ENCODE measurements at places on chromosomes 2 and 18. TPM values are rescaled to one million over a fixed set of nuclear protein-coding genes. Genes with fewer than 3 reads are reported as not detected.

GRCh38 chr2:15734674-15735483, 143.2 kb downstream of the DDX1 start:
- H3K27me3 ChIP-seq = no peaks in the 10 kb centered on the region
- no peaks in the 10 kb centered on the region for H3K36me3 ChIP-seq
- no peak for DNase-seq
- peaks cover 28% of the 10 kb centered on the region for H3K4me1 ChIP-seq

DNA sequence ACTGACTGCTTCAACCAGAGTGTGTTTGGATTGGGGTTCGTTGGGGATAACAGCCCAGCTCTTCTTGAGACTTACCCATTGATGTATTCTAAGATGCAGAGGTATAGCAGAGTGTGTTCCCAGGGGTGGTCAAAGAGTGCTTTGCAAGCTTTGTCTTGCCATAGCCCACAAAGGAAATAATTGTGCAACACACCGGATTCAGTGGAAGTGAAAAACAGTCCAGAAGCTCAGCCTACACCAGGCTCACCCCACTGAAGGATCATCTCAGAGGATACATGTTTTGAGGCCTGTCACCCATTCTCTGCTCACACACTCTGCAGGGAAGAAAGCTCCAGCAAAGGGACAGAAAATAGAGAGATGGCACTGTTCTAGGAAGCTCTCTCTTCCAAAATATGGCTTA, 9.6 kb downstream of the CACNB4 start:
- H3K36me3 ChIP-seq = no peaks in the 10 kb centered on the region
- no peak for DNase-seq
- no peaks in the 10 kb centered on the region for H3K4me1 ChIP-seq
- H3K27ac ChIP-seq = no peak overlapping the region
- peaks cover 7% of the 10 kb centered on the region for H3K27me3 ChIP-seq
- no peak overlapping the region for H3K4me3 ChIP-seq

DNA sequence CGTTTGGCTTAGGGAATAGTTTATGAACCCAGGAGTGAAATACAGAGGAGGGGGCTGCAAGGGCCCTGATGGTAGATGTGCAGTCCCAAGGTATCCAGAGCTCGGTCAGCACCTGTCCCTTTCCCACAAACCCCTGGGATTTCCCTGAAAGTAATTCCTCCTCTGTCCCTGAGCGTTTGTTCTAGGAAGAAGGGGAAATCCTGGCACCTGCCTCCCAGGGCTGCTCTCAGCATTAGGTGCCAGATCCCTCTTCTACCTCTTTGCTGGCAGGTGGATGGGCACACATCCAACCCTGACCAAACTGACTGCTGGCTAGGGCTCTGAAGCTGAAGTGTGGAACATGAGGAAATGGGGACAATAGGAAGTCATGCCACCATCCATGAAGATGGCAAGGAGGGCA, 824.0 kb downstream of the SLC4A3 start:
- no peaks in the 10 kb centered on the region for H3K27me3 ChIP-seq
- no peaks in the 10 kb centered on the region for H3K4me1 ChIP-seq
- no peak for DNase-seq
- no peak overlapping the region for H3K27ac ChIP-seq
- no peak overlapping the region for H3K4me3 ChIP-seq
- no peaks in the 10 kb centered on the region for H3K36me3 ChIP-seq

DNA sequence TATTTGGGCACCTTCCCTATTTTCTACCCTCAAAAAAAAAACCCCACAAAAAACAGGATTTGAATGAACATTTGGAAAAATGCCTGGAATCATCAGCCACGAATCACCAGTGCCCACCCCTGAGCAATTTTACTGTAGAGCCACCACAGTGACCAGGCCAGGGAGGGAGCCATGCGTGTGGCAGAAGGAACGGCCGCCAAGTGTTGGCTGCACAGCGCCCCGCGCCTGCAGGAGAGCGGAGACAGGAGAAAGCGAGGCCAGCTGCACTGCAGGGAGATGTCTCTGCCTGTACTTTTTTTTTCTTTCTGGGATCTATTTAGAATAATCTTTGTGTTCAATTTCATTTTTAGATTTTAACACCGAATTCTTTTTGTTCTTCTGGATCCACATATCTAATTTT, 269.3 kb upstream of the RAB12 start:
- no peak for DNase-seq
- no peak overlapping the region for H3K4me3 ChIP-seq
- no peaks in the 10 kb centered on the region for H3K27me3 ChIP-seq

DNA sequence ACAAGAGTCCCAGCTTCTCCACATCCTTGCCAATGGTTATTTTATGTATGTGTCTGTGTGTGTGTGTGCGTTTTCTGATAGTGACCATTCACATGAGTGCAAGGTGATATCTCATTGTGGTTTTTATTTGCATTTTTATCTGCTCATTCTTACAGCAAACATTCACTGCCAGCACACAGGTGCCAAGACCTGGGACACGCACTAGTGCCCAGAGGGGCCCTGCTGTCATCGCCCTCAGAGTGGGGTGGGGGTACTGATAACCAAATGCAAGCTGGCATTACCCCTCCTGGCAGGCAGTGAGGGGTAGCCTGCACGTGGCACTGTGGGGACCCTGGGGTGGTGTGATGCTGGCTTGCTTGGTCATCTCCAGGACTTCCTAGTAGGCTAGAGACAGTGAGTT, 285.4 kb downstream of the LPIN1 start:
- H3K4me3 ChIP-seq = no peak overlapping the region
- H3K27ac ChIP-seq = no peak overlapping the region
- H3K4me1 ChIP-seq = no peaks in the 10 kb centered on the region
- H3K36me3 ChIP-seq = no peaks in the 10 kb centered on the region

NOSTRIN gene
- total RNA-seq = not detected

DNA sequence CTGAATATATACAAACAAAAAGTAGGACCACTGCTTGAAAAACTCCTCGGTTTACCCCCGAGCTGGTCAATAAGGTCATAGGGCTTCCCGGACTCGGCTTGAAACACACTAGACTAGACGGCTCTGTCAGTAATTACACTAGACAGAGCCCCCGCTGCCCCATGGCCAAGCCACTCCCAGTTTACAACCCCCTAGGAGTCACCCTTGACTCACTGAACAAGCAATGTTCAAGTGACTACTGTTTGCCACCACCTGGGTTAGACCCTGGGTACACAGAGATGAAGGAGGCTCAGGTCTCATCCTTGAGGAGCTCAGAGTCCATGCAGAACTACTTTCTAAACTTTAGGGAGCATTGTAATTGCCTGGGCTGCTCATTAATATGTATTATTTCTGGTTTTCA, 13.7 kb upstream of the PRELID3A start:
- no peak overlapping the region for H3K4me3 ChIP-seq
- H3K27ac ChIP-seq = no peak overlapping the region
- DNase-seq = no peak
- no peaks in the 10 kb centered on the region for H3K36me3 ChIP-seq

DNA sequence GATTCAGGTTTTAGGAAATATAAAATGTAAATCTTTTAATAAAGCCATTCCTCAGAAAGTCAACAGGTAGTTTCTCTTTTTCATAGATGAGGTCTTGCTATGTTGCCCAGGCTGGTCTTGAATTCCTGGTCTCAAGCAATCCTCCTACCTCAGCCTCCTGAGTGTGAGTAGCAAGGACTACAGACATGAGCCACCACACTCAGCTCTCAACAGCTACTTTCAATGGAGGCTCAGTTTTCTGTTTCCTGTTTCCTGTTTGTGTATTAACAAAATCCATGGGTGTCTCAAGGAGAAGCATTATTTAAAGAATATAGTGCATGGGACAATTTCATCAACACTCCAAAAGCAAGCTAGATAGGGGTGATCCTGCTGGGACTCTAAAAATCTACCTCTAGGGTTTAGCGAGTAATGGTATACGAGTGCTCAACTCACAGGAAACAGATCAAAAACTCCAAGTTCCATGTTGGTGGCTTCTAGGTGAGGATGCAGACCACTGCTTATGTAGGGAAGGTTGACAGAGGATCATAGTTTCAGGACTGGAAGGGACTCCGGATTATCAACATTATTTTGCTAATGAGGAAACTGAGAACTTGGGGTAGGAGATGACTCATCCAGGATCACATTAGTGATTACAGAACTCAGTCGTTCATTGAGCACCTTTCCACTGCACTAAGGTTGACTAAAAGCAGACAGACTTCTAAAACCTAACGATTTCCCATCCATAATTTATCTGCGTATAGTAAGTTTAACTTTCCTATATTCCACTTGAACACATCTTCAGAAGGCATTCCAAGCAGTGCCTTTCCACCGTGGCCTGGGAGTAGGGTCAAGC, 61.7 kb upstream of the WIPF1 start:
- no peak overlapping the region for H3K27ac ChIP-seq
- H3K27me3 ChIP-seq = no peaks in the 10 kb centered on the region
- H3K36me3 ChIP-seq = no peaks in the 10 kb centered on the region
- H3K4me3 ChIP-seq = no peak overlapping the region
- peaks cover 11% of the 10 kb centered on the region for H3K4me1 ChIP-seq

DNA sequence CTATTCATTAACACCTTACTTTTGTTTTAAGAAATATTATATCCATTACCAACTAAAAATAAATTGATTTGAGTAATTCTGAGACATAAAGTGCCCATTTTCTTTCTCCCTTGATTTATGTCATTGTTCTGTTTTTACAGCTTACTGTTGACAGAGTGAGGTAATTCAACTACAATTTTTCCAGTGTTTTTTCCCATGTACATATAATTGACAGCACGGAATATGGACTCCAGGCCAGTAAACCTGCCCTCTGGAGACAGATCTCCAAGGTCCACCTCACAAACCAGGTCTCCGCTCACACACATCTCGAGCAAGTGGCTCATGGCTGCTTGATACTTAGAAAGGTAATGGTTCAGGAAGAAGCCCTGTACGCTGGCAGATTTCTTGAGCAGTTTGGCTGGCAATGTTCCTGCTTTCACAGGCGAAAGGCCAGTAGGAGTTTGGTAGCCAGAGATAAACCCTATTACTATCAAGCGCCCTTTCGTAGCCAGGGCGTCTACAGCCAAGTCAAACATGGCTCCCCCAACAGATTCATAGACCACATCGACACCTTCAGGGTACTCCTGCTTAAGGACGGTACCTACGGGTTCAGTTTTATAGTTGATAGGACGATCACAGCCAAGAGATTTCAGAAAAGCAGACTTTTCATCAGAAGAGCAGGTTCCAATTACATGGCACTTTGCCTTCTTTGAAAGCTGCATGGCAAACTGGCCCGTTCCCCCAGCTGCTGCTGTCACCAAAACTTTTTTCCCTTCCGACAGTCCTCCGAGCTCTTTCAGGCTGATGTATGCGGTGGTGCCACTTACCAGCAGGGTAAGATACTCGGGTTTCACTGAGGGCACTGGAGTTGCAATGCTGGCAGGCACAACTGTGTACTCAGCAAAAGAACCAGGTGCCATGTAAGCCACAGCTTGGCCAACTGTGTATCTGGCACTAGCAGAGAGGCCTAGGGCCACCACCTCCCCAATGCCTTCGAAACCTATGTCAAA, 7.4 kb downstream of the PTGR3 start:
- DNase-seq = peak; percentile 78
- no peak overlapping the region for H3K4me3 ChIP-seq
- no peaks in the 10 kb centered on the region for H3K36me3 ChIP-seq
- peak overlapping the region; percentile 53 for H3K27ac ChIP-seq

GRCh38 chr2:189374481-189374880, 66.8 kb upstream of the WDR75 start:
- no peaks in the 10 kb centered on the region for H3K36me3 ChIP-seq
- no peak for DNase-seq
- H3K4me3 ChIP-seq = no peak overlapping the region
- H3K27ac ChIP-seq = no peak overlapping the region

DSC3 gene
- total RNA-seq = 0.23 TPM

GRCh38 chr2:58289029-58289428, 47.9 kb upstream of the FANCL start:
- H3K36me3 ChIP-seq = no peaks in the 10 kb centered on the region
- DNase-seq = no peak
- H3K4me3 ChIP-seq = no peak overlapping the region
